Tibial nerve (tissue), 4 donors: ENCODE measurements at places on chromosomes 16 and 17. TPM values are rescaled to one million over a fixed set of nuclear protein-coding genes. Genes with fewer than 3 reads are reported as not detected.
A peak's percentile ranks its signal among the peaks of the same experiment; 100 is the strongest.

GRCh38 chr16:31501226-31501965, 6.8 kb downstream of the RUSF1 start:
- peaks cover 62% of the 10 kb centered on the region for H3K36me3 ChIP-seq
- no peak overlapping the region for H3K4me3 ChIP-seq
- H3K27me3 ChIP-seq = no peaks in the 10 kb centered on the region
- DNase-seq = no peak
- H3K27ac ChIP-seq = no peak overlapping the region

GRCh38 chr17:63681530-63681929, 18.4 kb downstream of the LIMD2 start:
- H3K4me3 ChIP-seq = no peak overlapping the region
- H3K36me3 ChIP-seq = no peaks in the 10 kb centered on the region
- no peak for DNase-seq
- H3K4me1 ChIP-seq = peaks cover 39% of the 10 kb centered on the region
- peak overlapping the region; percentile 88 for H3K27ac ChIP-seq

GRCh38 chr16:89506791-89507191, 1.4 kb upstream of the SPG7 start:
- H3K27me3 ChIP-seq = no peaks in the 10 kb centered on the region
- H3K4me1 ChIP-seq = peaks cover 39% of the 10 kb centered on the region
- H3K4me3 ChIP-seq = peak overlapping the region; percentile 88
- peak overlapping the region; percentile 96 for H3K27ac ChIP-seq
- DNase-seq = no peak
- H3K36me3 ChIP-seq = peaks cover 16% of the 10 kb centered on the region

- no peak overlapping the region for H3K4me3 ChIP-seq
- no peaks in the 10 kb centered on the region for H3K4me1 ChIP-seq
- H3K36me3 ChIP-seq = no peaks in the 10 kb centered on the region
- no peaks in the 10 kb centered on the region for H3K27me3 ChIP-seq
- no peak overlapping the region for H3K27ac ChIP-seq
These were observed 153.3 kb downstream of the C16orf78 start for GRCh38 chr16:49526860-49527365.

MAPT gene
- 3.1 TPM for total RNA-seq

GRCh38 chr17:46198233-46198632, 5.0 kb upstream of the KANSL1 start:
- no peaks in the 10 kb centered on the region for H3K4me1 ChIP-seq
- H3K36me3 ChIP-seq = no peaks in the 10 kb centered on the region
- no peaks in the 10 kb centered on the region for H3K27me3 ChIP-seq
- H3K4me3 ChIP-seq = no peak overlapping the region

DNA sequence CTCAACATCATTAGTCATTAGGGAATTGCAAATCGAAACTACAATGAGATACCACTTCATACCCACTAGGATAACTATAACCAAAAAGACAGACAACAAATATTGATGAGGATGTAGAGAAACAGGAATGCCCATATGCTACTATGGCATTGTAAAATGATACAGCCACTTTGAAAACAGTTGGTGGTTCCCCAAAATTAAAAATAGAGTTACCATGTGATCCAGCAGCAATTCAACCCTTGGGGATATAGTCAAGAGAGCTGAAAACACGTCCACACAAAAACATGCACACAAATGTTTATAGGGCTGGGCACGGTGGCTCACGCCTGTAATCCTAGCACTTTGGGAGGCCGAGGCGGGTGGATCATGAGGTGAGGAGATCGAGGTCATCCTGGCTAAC, 10.0 kb upstream of the PECAM1 start:
- no peak overlapping the region for H3K4me3 ChIP-seq
- peaks cover 4% of the 10 kb centered on the region for H3K4me1 ChIP-seq
- no peaks in the 10 kb centered on the region for H3K36me3 ChIP-seq
- H3K27ac ChIP-seq = no peak overlapping the region
- DNase-seq = no peak
- no peaks in the 10 kb centered on the region for H3K27me3 ChIP-seq

DNA sequence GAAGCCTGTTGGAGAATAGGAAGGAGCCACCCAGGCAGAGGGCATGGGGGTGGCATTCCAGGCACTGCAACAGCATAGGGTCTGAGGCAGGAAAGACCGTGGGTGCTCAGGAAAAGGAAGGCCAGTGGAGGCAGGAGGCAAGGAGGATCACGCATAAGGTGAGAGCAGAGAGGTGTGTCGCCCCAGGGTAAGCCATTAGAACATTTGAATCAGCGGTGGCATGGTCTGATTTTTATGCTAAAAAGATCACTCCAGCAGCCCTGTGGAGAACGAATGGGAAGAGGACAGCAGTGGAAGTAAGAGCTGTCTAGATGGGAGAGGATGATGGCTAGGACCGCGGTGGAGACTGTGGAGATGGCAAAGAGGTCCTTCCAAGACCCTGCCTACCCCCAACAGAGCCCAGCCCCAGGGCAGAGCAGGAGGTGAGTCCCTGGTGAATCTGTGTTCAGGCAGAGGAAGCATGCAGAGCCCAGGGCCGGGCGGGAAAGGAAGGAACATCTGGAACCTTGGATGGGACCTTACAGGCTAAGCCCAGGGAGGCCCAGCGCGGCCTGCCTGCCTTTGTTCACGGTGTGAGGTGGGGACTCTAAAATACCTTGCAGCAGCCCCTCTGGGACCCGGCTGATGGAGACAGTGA, 7.8 kb downstream of the LPO start:
- no peak overlapping the region for H3K27ac ChIP-seq
- no peaks in the 10 kb centered on the region for H3K4me1 ChIP-seq
- no peaks in the 10 kb centered on the region for H3K27me3 ChIP-seq
- no peaks in the 10 kb centered on the region for H3K36me3 ChIP-seq
- no peak for DNase-seq

GPR179 gene
- total RNA-seq = not detected

- no peak for DNase-seq
- H3K27me3 ChIP-seq = no peaks in the 10 kb centered on the region
These were observed 120.6 kb downstream of the TANC2 start for GRCh38 chr17:63086483-63087185.

DNA sequence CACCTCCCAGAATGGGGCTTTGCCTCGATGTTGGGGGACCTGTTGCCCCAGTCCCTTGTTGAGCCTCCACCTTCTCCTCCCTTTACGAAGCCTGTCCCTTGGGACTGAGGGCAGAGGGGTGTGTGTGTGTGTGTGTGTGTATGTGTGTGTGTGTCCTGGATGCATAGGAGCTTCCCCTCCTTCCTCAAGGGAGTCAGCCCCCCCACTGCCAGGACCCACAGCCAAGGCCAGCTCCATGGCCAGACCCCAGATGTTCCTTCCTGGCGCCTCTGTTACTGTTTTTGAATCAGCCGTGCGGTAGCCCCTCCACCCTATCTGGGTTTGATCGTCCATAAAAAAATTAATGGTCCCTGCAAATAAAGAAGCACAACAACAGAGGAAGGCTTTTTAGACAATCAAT, 17.7 kb upstream of the DOK4 start:
- peaks cover 6% of the 10 kb centered on the region for H3K27me3 ChIP-seq
- H3K4me3 ChIP-seq = no peak overlapping the region
- no peaks in the 10 kb centered on the region for H3K4me1 ChIP-seq
- H3K27ac ChIP-seq = no peak overlapping the region

- no peak overlapping the region for H3K27ac ChIP-seq
- no peaks in the 10 kb centered on the region for H3K4me1 ChIP-seq
- H3K36me3 ChIP-seq = no peaks in the 10 kb centered on the region
- H3K4me3 ChIP-seq = no peak overlapping the region
These were observed 41.6 kb downstream of the MYO1D start for GRCh38 chr17:32835291-32835761.

GRCh38 chr17:17898673-17899072, 61.9 kb upstream of the SREBF1 start:
- H3K4me3 ChIP-seq = no peak overlapping the region
- no peak for DNase-seq
- peaks cover 27% of the 10 kb centered on the region for H3K4me1 ChIP-seq
- no peaks in the 10 kb centered on the region for H3K27me3 ChIP-seq
- peaks cover 2% of the 10 kb centered on the region for H3K36me3 ChIP-seq

COX4I1 gene
- 318 TPM for total RNA-seq

GRCh38 chr17:9893411-9894012, 11.6 kb downstream of the RCVRN start:
- no peak overlapping the region for H3K27ac ChIP-seq
- no peak overlapping the region for H3K4me3 ChIP-seq
- H3K4me1 ChIP-seq = no peaks in the 10 kb centered on the region
- DNase-seq = no peak
- no peaks in the 10 kb centered on the region for H3K27me3 ChIP-seq
- H3K36me3 ChIP-seq = no peaks in the 10 kb centered on the region
